Activated naive CD4-positive, alpha-beta T cell treated with anti-CD3 and anti-CD28 coated beads for 36 hours (primary cell): ENCODE measurements at places on chromosomes 1 and 21. TPM values are rescaled to one million over a fixed set of nuclear protein-coding genes. Genes with fewer than 3 reads are reported as not detected.

The MSH4 gene
- total RNA-seq: 0.14 TPM

The RGSL1 gene
- total RNA-seq: not detected

The FCMR gene
- total RNA-seq: 52.1 TPM

The AADACL4 gene
- not detected for total RNA-seq

The POLR3C gene
- 18.8 TPM for total RNA-seq

The ANGEL2 gene
- 39.5 TPM for total RNA-seq

The HLX gene
- 0.12 TPM for total RNA-seq

The IVL gene
- total RNA-seq: not detected

The WNT2B gene
- 0.12 TPM for total RNA-seq

The PLPPR4 gene
- not detected for total RNA-seq

The EIF2D gene
- total RNA-seq: 122 TPM

The HCRTR1 gene
- total RNA-seq: not detected

The TNNT2 gene
- not detected for total RNA-seq

The PIGR gene
- not detected for total RNA-seq

The PPIAL4G gene
- total RNA-seq: 0.12 TPM

The PRAMEF18 gene
- not detected for total RNA-seq

The PADI2 gene
- not detected for total RNA-seq

The TMEM269 gene
- total RNA-seq: 0.24 TPM

The LCE6A gene
- not detected for total RNA-seq

The C8A gene
- total RNA-seq: not detected

The PROK1 gene
- not detected for total RNA-seq

The NAXE gene
- 77.4 TPM for total RNA-seq

The ACKR1 gene
- not detected for total RNA-seq

The INKA2 gene
- total RNA-seq: 3.2 TPM

The SSBP3 gene
- total RNA-seq: 58.3 TPM

The LIN28A gene
- not detected for total RNA-seq

The TCHH gene
- total RNA-seq: not detected
